Activated T-helper 2 cell treated with anti-CD3 and anti-CD28 coated beads, Interferon-gamma antibody, Interleukin-2, Interleukin-4, amounts not matched to agents 10 μg/mL and 5 μg/mL and 100 μg/mL, durations not matched to agents 14 hours and 24 hours and 36 hours (primary cell): ENCODE measurements at places on chromosomes 12 and 14. TPM values are rescaled to one million over a fixed set of nuclear protein-coding genes. Genes with fewer than 3 reads are reported as not detected.

DNA sequence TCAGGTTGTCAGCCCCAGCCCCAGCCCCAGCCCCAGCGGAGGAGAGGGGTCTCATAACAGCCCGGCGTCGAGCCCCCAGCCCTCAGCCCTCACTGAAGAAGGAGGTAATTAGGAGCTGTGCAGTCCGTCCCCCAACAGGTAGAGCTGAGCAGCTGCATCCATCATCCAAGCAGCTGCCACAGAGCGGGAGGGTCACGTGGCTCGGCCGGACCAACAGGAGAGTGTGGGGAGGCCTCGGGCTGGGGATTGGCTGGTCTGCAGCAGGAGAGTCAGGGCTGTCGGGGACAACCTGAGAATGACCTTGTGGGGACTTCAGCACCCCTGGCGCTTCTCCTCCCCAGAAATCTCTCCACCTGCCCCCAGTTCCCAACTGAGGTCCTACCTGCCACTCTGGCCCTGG lies 29.6 kb downstream of the SMUG1 start:
- peak; percentile 14 for DNase-seq

- no peak for DNase-seq
These were observed 414.3 kb downstream of the TMEM121 start for GRCh38 chr14:105940534-105941225.

DNA sequence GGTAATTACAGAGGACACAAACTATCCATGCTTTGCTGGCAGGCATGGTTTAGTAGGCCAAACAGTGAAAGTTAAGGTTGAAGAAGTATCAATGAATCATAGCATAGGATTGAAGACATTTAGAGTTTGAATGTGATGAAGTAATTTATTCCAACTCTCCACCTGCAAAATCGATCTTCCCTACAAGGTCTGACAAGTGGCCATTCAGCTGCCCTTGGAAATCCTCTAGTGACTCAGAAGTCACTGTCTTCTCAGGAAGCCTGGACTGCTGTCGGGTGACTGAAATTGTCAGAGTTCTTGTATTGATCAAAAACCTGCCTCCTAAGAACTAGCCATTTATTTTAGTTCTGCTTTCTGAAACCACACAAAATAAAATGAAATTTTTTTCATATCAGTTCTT lies 17.7 kb upstream of the STXBP6 start:
- DNase-seq, result no peak

- no peak for DNase-seq
These were observed 46.9 kb downstream of the PAWR start for GRCh38 chr12:79643821-79644220.

DNA sequence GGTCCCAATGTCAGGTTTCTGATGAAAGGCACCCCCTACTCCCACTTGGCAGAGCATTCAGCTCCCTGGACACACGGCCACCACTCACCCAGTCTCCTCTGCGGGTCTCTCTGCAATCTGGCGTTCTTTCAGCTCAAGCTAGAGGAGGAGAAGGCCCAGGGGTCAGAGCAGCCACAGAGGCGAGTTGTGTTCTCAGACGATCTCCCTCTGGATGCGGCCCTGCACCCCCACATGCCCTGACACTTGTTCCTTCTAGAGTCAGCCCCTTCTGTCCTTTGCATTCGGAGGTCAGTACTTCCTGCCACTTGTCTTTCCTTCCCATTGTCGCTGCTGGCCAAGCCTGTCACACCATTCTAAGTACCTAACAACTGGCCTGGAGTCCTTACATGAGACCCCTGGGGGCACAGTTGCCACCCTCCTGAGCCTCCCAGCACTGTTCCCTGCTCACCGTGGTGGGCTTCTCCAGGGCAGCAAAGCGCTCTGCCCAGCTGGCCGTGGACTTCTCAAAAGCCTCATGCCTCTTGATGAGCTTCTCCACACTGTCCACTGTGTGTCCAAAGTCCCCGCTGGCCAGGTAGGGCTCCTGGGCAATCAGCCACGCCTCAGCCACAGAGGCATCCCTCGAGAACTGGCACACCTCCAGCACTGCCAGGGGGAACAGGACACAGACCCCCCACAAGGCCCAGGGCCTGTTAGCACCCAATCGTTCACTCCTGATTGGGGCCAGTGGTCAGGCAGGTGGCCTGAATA lies 63.2 kb downstream of the PLEKHG3 start:
- DNase-seq, result no peak

GRCh38 chr12:39574378-39574777 lies 45.2 kb downstream of the ABCD2 start:
- DNase-seq, result no peak

GRCh38 chr12:56898938-56899337 lies 35.3 kb downstream of the SDR9C7 start:
- no peak for DNase-seq

- DNase-seq, result no peak
These were observed 789.2 kb upstream of the FBXO33 start for GRCh38 chr14:40221428-40221827.

DNA sequence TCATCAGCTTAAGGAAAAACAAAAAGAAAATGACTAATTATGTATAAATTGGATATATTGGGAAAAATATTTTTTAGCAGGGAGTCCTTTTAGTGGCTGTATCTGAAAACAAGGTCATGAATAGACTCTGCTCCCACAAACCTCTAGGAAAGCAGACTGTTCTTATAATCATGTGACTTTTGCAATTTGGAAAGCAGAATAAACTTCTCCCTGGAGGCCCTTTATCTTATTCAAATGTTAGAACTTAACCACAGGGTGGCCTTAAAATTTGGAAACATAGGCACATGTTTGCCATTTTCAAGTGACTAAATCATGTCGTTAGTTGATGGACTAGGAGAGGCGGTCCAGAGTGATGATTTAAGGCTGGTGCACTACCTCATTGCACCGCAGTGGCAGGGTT lies 196.6 kb upstream of the KRR1 start:
- DNase-seq, result no peak

DNA sequence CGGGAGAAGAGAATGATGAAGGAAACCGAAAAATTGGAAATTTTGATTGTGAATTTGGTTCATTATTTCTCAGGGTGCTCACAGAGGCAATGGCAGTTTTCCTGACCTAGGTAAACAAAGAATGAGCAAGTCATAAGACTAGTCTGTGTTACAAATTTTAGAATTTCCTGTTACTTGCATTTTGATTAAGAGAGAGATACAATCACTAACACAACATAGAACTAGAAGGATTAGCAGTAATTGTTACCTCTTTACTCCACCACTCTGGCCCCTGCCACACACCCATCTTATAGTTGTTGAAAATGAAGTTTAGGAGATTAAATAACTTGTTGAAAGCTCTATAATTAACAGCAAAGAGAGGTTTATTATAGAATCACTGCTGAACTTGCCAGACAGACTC lies 62.0 kb downstream of the CATSPERB start:
- no peak for DNase-seq

DNA sequence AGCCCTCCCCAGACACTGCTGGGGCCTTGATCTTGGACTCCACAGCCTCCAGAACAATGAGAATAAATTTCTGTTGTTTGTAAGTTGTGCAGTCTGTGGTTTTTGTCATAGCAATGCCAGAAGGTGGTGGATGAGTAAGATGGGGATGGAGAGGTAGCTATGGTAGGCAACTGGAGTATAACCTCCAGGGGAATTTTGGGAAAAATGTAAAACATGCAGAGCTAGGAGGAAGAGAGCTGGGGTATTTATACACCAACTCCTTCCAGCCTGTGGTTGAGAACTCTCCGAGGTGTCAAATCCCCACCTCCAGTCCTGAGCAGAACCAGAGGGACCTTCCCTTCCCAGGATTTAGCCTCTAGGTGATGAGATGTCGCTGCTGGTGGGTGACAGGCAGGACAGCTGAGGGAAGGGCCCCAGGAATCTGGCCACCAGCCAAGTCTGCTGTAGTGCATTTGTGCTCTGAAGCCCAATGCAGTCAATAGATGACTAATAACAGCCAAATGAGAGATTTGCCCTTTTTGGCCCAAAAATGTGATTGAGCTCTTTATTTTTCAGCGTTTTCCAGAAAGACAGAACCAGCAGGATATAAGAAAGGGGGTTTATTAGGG lies 19.1 kb upstream of the CEP170B start:
- no peak for DNase-seq

DNA sequence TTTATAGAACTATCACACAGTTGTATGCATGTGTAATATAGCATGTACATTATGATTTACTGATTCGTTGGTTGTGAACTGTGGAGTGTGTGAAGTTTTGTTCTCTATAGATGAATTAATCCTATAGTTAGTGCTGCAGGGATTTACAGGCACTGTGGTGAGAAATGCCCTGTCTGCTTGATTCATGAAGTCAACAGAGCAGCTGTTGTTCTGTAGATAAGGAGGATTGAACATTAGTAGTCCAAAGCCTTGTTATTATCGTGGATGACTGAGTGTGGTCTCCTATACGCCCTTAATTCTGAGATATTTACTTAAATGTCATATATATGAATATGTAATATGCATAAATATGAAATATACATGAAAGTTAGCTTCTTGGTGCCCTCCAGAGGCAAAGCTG lies 98.3 kb downstream of the DNAH10 start:
- no peak for DNase-seq

DNA sequence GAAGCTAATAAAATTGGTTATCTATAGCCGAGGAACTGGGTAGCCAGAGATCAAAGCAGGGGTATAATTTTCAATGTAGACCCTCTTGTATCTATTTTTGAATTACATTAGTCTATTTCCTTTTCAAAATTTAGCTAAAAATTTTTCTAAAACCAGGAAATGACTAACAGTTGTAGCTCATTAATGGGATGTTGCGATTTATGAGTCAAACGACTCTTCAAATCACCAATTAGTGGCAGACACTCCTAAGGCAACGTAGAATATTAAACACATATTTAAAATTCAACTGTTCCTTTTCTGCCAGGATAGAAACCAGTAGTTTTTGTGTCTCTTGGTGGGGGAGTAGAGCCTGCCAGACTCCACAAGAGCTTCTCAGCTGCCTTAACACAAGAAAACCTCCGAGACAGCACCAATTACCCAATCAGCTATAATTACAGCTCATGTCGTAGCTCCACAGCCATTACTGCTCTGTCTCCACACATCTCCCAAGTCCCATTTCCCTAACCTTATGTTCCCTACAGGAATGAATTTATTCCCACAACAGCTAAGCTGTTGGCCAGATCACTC lies 26.9 kb downstream of the GCN1 start:
- no peak for DNase-seq

GNB3 gene
- 1.2 and 1.3 TPM in 2 replicates for total RNA-seq

CISTR gene
- total RNA-seq, result not detected in 2 replicates

GUCY2C gene
- total RNA-seq, result not detected in 2 replicates
